ENCODE measurements at places on chromosomes 13 and 19. TPM values are rescaled to one million over a fixed set of nuclear protein-coding genes. Genes with fewer than 3 reads are reported as not detected.

The FCHO1 gene
- 1.3 TPM for total RNA-seq

The ATP8A2 gene
- total RNA-seq, result 2.4 TPM

The ZNF547 gene
- 0.65 TPM for total RNA-seq

The CXCL17 gene
- total RNA-seq, result not detected

The MED29 gene
- 64.5 TPM for total RNA-seq

The CGB5 gene
- total RNA-seq, result 2.1 TPM

The GIPC1 gene
- total RNA-seq, result 264 TPM

The KRTDAP gene
- not detected for total RNA-seq

The UBE2L5 gene
- total RNA-seq, result not detected

The SIGLECL1 gene
- not detected for total RNA-seq
